ENCODE measurements at places on chromosomes 4 and X.

DNA sequence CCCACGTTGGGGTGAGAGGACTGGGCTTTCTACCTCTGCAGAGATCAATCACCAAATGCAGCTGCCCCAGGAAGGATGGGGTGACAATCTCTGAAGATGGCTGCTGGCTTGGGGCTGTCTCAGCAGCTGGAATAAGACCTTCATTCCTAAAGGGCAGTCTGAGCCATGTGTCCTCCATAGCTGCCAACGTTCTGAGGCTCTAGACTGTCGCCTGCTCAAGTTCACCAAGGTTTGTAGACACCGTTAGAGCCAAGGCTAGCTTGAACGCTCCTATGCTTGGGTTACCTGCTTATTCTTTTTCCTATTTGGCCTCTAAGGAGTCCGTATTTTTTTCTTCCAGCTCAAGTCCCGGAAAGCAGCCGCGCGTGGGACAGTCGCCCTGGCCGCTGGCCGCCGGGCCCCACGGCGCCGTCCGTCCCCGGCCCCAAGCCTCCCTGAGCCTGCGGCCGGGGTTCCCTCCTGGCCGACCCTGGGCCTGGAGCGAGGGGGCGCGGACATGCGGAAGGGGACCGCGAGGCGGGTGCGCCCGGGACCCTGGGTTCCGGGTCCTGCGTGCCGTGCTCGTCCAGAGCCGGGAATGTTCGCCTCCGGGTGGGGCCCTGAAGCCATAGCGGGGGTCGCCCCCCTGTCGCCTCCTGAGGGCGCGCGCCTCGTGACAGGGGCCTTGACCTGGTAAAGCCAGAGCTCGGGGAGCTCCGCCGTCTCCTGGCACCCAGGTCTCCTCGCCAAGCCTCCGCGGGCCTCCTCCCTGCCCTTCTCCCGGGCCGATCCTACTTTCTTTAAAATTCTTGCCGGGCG is 23.3 kb downstream of the MRFAP1 start:
- DNase-seq, result no peak

GRCh38 chrX:2463973-2464676 is 36.7 kb downstream of the DHRSX start:
- DNase-seq, result no peak

DNA sequence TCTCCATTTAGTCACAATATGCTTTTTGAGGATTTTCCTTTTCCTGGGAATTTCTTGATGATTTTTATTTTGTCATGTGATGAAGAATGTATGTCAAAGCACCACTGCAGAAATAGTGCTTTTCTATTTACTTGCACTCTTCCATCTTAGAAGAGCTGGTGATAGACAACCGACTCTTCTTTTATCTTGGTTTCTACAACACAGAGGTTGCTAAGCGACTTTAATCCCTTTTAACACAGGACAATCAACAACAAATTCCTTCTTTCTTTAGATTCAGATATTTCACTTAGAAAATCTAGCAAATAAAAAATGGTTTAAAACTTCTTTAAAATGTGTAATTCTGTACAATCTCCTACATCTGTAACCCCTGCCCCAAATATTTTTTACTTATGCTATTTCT is 34.6 kb downstream of the TET2 start:
- no peak for DNase-seq

DNA sequence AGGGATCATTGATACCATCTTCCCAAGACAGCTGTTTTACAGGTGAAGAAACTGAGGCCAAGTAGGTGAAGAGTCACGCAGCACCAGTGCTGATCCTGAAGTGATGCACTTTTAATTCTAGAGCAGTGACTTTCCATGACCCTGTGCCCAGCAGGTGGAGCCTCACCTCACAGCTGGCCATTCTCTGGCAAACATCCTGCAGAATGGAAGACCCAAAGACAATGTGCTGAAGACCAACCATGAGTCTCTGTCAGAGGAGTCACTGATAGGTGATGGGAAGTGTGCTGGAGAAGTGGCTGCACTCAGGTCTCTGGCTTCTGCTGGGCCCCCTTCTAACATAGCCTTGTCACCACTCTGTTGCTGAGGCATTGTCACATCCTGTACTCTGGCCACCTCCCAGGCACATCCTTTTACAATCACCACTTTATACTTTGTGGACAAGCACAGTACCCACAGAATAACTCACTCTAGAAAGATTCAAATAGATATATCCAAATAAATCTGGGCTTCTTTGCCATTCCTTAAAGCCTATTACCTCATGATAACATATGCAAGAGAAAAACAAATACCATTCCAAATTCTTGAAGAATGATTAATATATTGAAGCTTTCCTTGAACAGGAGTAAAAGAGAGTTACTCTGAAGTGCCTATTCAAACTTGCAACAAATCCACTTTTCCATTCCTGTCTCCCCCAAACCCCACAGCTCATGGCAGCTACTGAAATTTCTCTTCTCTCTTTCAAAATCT is 64.1 kb upstream of the SCOC start:
- no peak for DNase-seq

DNA sequence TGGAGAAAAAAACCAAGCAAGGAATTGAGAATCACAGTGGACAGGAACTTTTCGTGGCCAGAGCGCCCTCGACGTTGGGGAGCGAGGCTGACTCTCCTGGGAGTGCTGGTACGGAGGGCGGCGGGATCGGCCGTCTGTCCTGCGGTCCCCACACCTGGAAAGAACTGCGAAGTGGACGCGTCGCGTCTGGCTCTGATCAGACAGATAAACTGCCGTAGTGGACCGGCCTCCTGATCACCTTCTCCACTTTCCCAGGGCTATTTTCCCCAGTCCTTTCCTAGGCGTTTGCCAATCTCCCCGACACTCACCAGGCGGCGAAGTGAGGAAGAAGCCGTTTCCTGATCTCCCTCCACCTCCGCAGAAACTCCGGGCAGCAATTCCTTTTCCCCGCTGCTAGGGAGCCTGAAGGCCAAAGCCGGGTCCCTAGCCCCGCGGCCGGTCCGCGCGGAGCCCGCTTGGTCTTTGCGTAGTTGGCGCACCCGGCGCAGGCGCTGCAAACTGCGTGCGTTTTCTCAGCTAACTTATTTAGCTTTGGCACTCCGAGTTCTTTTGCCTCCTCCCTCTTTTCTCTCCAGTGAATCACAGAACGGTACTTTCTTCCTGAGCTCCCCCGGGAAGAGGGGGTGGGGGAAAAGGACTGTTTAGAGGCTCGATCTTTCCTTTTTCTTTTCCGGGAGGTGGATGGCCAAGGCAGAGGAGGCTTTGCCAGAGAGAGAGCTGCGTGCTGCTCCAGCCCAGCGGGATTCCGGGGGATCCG is at the start of gene ARSJ:
TSS of gene ARSJ (minus strand) at position 500 of the 757 bp plus-strand sequence. CDS start 813 bp downstream, outside the sequence.
- no peak for DNase-seq

DNA sequence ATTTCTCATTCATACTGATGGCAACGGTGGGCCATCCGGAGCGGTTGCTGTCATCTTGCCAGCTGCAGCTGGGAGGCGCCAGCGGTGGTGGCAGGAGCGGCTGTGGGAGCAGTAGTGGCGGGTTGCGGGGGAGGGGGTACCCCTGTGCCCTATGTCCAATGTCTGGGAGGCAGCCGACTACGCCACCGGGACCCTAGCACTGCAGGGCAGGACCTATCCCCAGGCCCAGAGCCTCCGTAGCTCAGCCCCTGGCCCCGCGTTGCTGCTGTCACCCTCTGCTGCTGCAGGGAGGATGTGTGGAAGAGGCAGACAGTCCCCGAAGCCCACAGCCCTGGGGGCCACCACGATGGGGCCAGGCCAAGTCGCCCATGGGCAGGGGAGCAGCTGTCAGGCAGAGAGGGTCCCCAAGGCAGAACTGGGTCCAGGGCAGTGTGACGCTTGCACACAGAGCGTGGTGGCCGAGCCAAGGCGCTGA is 10.0 kb upstream of the SPP1 start:
- DNase-seq, result no peak

GRCh38 chr4:3770323-3771163 is 4.4 kb downstream of the ADRA2C start:
- DNase-seq, result no peak

- no peak for DNase-seq
Measured at GRCh38 chrX:13694359-13694758, 5.4 kb downstream of the RAB9A start.

- no peak for DNase-seq
Measured at GRCh38 chr4:155984106-155984797, 30.6 kb upstream of the CTSO start.

- no peak for DNase-seq
Measured at GRCh38 chr4:877502-877901, 51.6 kb upstream of the CPLX1 start.

DNA sequence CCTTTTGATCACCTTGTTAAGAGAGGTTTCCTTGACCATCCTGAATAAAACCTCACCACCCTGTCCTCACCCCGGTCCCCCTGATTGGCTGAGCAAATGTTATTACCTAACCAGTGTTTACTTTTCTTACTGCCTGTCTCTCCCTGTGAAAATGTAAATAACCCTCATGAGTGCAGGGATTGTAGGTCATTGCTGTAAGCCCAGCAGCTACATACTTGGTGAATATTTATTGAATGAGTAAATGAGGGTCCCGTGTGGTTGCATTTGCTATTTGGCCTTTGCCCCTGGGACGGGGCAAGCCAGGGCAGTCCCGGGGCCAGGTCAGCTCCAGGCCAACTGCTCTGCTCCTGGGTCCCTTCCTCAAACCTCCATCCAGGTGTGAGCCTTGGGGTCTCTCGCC is 55.5 kb upstream of the CLCN4 start:
- DNase-seq, result no peak

DNA sequence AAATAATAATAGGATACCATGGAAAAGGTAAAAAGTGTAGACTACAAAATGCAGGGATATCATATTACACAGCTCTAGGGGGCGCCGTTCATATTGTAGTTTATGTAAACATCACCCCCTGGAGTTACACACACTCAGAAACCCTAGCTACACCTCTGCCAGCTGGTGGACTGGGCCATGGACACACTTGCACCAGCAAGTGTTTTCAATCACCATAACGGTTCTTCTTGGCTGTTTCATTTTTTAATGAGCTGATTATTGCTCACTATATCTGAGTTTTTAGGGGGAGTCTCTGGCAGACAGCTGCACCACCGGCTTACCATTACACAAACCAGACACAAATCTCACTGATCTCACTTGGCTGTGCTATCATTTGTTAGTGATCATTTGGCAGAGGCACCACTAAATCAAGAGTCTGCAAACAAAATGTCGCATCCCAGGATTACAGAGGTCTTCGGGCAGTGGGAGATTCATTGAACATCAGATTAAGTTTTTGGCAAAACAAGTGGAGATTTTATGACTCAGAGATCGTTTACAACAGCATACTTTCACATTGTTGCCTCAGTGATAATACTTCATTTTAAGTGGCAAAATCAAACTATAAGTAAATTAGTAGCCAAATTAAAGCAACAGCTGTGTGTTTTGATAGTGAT is 185.7 kb downstream of the UNC5C start:
- DNase-seq, result no peak

DNA sequence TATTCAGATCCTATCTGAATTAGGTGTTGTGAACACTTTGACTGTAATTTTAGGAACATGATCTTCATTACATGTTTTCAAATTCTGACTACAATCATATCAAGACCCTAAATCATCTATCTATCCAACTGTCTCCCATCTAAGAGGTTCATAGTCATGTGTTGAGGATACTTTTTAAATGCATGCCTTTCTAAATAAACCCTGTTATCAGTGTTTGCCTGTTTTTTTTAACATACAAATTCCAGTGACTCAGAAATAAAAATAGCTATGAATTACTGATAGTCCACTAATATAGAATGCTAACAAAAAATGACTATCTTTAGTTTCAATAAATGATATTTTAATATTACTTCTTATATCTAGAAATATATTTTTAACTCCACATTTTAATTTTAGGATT is 8.0 kb downstream of the RAB28 start:
- DNase-seq, result no peak

DNA sequence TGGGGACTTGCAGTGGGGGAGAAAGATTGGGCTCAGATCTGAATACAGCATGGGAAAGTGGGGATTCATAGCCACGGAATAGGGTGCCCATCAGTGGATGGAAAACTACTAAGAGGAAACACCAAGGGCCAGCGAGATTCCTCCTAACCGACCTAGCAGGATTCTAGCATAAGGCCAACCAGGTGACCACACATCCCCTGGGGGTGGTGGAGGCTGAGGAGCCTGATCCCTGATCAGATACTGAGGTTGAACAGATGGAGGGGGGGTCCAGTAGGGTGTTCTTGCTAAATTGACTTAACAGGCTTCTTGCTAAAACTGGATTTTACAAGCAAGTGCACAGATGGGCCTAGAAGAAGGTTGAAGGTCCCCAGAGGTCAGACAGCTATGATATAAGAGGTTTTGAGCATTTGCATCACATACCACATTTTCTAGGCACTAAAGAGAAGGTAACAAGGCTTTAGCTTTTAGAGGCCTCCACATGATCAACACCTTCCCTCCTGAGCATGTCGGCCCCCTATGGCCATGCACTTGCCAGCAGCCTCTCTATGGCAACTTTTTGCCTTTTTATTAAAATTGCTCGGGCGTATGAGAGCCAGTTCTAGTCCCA is 69.1 kb upstream of the PUDP start:
- no peak for DNase-seq

DNA sequence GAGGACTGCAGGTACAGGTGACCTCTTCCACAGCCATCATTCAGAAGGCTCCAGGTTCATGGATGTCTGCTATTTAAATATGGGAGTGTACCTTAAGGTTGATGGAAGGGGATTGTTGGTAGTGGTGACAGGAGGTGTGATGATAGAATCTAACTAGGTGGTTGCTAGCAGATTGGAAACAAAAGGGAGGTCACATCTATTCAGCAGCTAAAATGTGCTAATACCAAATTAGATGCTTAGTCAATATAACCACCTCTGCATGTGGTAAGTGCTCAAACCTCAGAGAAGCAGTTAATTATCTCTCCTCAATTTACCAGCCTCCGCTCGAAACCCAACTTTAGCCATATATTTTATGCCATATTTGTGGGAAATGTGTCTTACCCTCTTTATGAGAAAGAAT is 98.7 kb upstream of the CCSER1 start:
- no peak for DNase-seq

GRCh38 chr4:142846108-142846728 is at the start of gene INPP4B:
TSS of gene INPP4B (minus strand) at chr4:142846301.
- no peak for DNase-seq

DNA sequence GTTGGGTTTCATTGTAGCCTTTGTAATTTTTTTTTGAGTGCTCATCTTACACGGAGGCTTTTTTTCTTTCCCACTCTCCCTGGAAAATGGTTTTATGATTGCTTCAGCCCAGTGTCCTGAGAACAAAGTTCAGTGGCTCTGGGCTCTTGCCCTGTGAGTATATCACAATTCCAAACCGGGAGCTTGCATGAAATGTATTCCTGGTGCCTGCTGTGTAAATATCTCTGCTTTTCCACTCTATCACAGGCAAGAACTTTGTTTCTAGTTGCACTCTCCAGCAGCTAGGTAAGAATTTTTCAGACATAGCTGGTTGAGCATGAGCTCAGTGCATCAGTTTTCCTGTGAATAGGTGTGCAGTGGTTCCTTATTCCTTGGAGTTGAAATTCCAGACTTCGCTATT is 60.8 kb downstream of the SUPT20HL2 start:
- DNase-seq, result no peak

GRCh38 chr4:165838575-165838974 is 34.5 kb upstream of the TLL1 start:
- DNase-seq, result no peak

All from stimulated activated CD8-positive, alpha-beta memory T cell treated with anti-CD3 and anti-CD28 coated beads, Interleukin-2, amount 100 ng/mL, for 1 hour (primary cell).